ENCODE measurements at places on chromosomes 3 and 15.

DNA sequence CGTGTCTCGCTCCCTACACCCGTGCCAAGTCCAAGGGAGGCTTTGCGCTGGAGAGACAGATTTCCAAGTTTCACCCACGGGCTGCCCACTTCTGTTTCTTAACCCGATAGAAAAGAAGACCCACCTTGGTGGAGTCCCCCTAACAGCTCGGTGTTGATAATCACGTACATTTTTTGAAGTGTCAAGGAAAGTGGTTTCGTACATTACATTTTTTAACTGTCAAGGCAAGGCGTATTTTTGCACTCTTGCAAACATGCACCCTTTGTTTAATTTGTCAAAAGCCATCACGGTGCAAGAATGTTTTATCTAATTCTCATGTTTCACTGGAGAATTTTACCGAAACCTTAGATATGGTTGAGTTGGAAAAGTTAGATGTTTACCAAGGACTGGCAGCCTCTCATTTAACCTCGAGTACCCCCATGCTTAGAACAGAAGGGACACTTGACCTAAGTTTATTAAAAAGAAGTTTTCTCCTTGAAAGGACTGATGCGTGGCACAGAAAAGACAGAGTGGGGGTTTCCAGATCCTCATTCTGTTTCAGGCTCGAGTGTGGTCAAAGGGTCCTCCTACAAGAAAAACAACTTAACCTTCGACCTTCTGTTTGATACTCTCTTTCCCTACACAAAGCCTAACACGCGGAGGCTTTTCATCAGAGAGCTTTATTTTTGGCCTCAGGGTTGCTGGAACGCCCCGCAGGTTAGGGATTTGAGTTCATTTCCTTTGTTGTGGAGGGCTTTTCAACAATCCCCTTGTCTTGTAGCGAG, 882 bp downstream of the GXYLT2 start:
- DNase-seq: no peak

DNA sequence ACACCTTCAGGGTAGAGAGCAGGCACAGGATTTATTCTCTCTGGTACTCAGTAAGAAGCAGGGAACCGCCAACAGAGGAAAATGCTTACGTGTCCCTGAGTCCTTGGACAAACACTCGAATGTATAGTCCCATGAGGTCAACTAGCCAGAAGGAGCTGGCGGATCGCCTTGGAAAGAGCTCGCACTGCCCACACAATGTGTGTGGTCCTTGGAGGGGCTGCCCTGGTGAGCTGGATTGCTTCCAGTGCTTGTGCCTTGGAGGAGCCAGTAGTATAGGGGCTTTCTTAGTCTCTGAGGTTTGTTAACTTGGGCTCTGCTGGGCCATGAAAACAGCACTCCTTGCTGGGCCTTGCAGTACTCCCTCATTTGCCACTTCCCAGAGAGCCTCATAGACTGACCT, 40.7 kb upstream of the VILL start:
- no peak for DNase-seq

DNA sequence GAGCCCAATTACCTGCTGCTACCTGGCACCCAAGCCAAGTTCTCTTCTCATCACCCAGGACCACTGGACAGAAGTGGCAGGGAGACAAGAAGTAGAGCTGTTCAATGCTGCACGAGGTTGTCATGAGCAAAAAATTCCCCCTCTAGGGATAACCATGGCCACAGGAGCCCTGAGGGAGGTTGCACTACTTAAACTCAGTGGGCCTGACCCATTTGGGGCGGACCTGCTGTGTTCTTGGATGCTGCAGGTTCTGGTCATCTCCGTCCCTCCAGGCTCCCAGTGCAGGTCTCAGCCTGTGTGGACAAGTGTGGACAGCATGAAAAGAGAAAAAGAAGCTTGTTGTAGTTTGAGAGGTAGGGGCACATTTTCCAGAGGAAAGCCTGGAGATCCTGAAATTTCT, 26.1 kb upstream of the MANF start:
- DNase-seq: no peak

DNA sequence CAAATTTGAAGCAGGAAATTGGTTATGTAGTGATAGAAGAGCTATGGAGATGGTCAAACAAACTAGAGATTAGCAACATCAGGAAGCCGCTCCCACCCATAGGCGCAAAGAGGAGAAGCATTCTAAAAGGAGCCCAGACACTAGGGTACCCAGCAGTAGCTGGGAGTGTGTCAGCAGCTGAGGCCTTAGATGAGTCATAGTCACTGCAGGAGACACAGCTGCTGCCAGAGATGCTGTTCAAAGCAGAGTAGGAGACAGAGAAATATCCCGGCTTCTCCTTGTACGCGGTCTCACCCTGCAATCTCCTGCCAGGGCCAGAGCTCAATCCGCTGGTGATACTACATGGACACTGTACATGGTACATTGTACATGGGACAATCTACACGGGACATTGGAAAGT, 61.9 kb downstream of the VGLL3 start:
- no peak for DNase-seq

- DNase-seq: peak; percentile 86
These were observed 2.3 kb downstream of the INKA1 start for GRCh38 chr3:49805367-49805782.

DNA sequence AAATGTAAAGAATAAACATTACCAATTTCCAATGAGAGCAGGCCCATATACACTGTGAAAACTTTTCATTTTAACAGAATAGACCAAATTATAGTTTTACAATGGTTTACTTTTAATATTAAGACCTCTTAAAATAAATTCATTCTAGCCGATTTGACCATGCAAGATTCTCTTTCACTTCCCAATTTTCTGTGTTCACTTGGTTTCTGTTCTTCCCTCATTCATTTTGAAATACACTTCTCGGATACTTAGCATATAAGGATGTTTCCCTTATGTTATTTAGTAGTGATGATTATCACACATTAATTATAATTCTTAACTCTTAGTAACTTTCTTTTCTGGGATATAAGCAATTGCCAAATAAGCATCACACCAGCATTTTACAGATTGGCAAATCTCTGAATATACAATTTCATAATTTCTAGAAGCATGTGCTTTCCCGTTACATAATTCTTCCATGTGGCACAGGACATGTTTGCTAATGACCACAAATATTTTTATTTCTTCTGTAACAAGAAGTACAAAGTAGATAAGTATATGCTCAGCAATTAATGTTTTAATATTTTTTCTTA, 13.9 kb downstream of the OR5H15 start:
- no peak for DNase-seq

- DNase-seq: no peak
These were observed 764.0 kb upstream of the DPPA4 start for GRCh38 chr3:110101361-110101760.

- no peak for DNase-seq
These were observed 83.6 kb upstream of the GSK3B start for GRCh38 chr3:120177707-120178306.

- no peak for DNase-seq
These were observed at the start of gene GASK1A for GRCh38 chr3:42979044-42979972. Gene GASK1A (plus strand): TSS chr3:42979311. CDS start chr3:42979643, 332 bp downstream.

- no peak for DNase-seq
These were observed 2.4 kb upstream of the CFAP91 start for GRCh38 chr3:119700269-119700919.

DNA sequence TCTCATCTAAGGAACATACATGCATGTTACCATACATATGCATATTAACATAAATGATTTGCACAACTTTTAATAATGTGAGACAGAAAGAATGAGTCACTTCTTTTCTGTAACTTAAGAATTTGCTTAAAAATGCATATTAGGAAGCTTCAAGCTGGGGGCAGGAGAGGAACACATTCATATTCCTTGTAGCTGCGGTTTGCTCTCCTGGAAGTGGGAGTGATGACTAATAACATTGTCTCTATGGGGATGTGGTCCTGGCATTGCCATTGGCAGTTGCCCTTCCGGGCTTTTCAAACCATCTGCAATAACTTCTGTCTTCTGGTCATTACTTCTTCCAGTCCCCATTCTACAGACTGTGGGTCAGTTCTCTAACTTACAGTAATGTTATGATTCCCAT, 15.6 kb downstream of the CHST2 start:
- DNase-seq: peak; percentile 84

DNA sequence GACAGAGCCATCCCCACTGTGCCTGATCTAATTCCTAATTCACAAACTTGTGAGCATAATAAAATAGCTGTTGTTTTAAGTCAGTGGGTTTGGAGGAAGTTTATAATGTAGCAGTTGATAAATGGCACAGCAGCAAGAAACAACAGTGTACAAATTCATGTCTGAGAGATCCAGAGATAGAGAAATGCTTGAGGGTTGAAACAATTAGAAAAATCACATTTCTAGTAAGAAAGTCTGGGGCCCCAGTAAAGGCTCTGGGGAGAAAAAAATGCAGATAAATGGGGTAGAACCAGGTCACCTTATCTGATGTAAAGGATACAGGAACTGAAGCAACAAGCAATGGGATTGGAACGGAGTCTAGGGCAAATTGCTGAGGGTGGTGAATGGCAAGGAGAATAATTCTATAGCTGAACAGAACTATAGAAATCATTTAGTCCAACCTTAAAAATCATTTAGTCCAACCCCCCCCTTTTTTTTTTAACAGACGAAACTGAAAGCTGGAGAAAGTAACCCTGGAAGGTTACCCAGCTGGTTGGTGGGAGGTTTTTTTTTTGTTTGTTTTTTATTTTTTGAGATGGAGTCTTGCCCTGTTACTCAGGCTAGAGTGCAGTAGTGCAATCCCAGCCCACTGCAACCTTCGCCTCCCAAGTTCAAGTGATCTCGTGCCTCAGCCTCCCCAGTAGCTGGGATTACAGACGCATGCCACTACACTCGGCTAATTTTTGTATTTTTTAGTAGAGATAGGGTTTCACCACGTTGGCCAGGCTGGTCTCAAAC, 14.3 kb upstream of the SHQ1 start:
- no peak for DNase-seq

DNA sequence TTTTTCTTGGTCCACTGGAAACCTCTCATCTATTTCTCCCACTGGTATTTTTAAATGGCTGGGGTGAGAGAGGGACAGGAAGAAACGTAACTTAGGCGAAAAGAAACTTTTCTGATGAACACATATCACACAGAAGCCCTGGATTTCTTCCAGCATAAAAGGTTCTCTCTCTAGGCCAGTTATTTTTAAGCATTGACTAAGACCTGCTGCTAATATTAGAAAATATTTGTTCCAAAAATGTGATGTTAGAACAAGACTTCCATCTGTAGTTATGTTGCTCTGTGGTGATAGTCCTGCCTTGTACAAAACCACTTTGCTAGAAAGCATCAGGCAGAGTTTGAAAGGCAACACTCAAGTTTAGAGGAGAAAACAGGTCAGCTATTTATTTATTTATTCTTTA, 537.7 kb downstream of the MCTP2 start:
- DNase-seq: no peak

DNA sequence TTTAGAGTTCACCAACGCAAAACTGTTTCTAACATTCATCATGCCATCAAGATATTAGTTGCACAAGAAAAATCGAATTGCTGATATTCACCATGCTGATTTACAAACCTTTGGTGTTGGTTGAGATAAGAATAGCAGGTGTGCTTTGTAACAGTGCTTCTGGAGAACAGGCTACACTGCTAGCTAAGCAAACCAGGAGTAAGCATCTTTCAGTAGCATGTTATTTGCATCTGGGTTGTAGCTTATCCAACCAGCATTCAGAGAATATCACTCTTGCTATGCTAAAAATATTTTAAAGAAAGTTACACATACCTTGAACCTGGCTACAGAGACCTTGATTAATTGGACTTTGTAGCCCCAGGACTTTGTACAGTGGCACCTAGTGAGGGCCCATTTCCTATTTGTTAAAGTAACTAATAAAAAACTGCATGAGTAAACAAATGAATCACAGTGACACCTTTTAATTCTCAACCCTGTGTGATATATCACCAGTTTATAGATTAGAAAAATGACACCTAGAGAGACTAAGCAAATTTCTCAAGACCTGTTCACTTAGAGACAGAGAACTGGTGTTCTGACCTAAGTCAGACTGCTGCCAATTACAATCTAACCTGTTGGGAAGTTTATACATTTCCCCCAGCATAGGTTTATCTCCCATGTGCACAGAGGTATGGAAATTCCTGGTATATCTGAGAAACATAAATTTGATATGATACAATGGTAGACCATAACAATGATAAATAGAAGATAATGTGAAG, 435.5 kb upstream of the TGFBR2 start:
- no peak for DNase-seq

- no peak for DNase-seq
These were observed 673.4 kb downstream of the MECOM start for GRCh38 chr3:168990134-168990533.

- peak; percentile 61 for DNase-seq
These were observed 139.6 kb downstream of the RBPMS2 start for GRCh38 chr15:64635499-64636495.

- no peak for DNase-seq
These were observed 167.2 kb upstream of the KCNMB2 start for GRCh38 chr3:178369006-178369405.

DNA sequence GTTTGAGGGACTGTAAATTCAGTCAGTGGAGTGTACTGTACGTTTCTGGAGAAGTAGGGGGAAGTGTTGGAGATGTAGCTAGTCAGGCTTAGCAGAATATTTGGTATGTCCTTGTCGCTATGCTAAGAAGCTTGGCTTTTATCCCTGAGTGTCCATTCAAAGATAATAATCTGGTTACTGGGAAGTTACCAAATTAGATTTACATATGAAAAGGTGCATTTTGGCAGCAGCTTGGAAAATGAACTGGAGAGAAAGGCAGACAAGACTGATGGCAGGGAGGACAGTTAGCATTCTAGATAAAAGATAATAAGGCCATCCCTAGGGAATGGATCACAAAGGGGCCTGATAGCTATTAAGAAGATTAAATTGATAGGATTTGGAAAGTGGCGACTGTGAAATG, 58.7 kb downstream of the P2RY1 start:
- DNase-seq: no peak

DNA sequence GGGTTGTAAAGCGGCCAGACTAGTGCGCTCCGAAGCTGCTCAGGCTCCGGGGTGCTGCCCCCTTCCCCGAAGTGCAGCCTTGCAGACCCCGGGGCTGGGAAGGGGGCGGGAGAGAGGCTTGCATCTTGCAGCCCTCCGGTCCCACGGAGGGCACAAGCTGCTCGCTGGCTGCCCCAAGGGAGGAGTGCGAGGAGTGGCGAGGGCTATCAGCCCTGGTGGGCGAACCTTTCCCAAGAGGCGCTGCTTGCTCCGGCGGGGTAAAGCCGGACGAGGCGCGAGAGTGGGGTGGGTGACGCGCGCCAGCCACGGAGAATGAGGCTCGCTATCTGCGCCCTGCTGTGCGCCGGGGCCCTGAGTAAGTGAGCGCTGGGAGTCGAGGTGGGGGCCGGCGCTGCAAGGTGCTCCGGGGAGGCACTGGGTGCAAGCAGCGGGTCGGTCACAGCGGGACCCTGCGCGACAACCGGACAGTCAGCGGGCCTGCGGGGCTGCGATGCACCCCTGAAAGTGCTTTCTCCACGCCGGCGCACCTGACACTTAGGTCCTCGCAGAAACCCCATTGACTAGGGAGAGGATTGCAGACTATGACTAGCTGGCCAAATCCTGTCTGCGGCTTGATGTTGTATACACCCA, 12.7 kb upstream of the TOPBP1 start:
- DNase-seq: no peak

GRCh38 chr3:46708401-46709156, 7.4 kb downstream of the TMIE start:
- no peak for DNase-seq

- DNase-seq: no peak
These were observed 8.7 kb downstream of the GRAMD1C start for GRCh38 chr3:113847247-113847646.

All from AG09309 (cell line).